NCI-H2029 treated with DMSO at 0.1 percent for 48 hours (cell line): ENCODE measurements at places on chromosomes 4 and X.
A peak's percentile ranks its signal among the peaks of the same experiment; 100 is the strongest.

- no peak for DNase-seq
Measured at GRCh38 chrX:30572004-30572403, 5.6 kb downstream of the TASL start.

- no peak for DNase-seq
Measured at GRCh38 chrX:11580789-11581188, 84.9 kb downstream of the ARHGAP6 start.

DNA sequence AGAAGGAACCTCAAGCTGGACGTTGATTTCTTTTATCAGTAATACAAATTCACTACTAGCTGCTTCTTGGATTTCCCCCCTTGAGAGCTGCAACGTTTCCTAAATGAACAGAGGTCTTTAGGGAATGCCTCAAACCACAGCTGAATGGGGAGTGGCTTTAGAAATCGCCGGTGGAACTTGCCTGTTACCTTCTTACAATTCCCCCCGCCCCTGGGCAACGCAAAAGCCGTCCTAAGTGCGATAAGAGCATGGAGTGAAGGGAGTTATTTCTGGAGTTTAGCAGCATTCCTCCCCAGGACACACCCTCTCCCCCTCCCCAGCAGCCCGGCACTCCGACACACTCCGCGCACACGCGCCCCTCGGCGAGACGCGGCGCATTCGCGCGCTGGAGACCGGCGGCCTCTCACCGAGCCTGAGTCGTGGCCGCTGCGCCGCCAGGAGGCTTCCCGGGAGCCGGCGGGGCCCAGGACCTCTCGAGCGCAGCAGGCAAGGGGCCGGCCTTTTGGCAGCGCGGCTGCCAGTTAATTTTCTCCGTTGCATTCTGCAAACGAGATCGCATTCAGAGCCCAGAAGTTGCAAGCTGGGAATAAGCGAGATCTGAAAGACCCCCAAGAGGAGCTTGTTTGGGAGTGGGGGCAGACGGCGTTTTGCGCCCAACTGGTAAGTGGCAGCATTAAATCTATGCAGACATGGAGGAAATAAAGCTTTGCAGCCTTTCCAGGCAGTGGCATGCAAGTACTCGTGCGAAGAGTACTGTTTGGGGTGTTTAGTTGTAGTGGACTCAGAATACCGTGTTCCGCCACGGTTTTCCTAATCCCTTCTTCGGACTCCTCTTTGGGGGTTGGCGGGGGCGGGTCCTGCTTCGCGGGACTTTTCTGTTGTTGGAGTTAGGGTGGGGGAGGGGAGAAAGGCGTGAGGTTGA, 134.7 kb downstream of the PALLD start:
- DNase-seq, result no peak

DNA sequence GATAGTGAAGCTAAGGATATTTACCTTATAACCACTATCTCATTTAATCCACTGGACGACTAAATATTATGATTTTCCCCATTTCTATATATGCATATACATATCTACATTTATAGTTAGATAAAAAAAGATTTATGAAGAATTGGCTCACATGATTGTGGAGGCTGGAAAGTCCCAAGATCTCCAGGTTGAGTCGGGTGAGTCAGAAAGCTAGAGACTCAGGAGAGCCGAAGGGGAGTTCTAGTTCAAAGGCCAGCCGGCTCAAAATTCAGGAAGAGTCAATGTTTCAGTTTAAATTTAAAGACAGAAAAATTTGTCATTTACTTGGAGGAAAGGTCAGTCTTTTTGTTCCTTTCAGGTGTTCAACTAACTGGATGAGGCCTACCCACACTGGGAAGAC, 158.2 kb upstream of the CPEB2 start:
- DNase-seq, result no peak

- DNase-seq, result no peak
Measured at GRCh38 chr4:137116144-137116543, 416.1 kb downstream of the PCDH18 start.

DNA sequence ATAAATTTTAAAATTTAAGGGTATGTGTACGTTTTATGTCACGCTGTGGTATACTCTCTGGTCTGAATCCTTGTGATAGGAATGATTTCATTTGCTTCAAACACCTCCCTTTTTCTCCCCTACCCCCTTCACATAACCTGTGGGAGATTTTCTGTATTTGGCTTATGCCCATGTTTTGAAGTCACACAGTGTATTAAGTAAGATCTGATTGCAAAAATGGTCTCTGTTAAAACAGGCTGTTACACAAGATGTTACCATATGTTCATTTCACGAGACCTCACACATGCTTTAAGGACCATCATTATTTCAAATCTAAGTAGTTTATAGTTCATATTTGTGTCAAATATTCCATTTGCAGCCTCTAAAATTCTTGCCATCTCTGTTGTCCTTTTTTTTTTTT, 63.5 kb downstream of the TMEM131L start:
- DNase-seq, result no peak

DNA sequence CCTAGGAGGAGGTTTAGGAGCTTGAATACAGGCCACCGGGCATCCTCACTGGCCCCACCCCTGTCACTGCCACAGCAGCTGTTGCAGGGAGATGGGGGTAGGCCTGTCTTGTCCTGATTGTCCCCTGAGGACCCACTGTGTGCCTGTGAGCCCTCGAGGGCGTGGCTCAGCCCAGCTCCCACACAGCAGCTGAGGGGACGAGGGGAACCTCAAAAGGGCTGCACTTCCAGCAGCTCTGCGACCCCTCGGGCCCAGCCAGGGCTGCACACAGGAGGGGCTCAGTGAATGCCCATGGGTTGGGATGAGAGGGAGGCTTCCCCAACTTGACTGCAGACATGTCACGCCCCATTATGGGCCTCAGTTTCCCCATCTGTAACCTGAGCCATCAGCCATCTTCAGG, 225.9 kb downstream of the AFAP1 start:
- DNase-seq, result no peak

DNA sequence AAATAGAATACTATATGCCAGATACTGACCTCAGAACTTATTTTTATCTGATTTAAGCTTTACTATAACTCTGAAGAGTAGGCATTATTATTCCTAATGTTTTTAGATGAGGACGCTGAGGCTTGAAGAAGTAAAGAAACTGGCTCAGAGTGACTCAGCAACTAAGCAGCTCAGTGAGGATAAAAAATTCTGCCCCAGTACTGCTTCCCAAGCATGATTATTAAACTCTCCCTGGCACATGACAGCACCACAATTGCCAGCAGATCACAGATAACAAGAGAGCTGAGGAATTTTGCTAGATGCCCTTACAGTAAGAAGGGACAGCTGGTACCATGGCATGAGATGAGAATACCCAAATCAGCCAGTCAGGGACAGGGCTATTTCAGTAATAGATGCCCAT, 219.4 kb downstream of the NKX6-1 start:
- no peak for DNase-seq

GRCh38 chr4:125838924-125839323, 524.2 kb downstream of the FAT4 start:
- no peak for DNase-seq

- no peak for DNase-seq
Measured at GRCh38 chr4:66575008-66575696, 904.9 kb upstream of the EPHA5 start.

DNA sequence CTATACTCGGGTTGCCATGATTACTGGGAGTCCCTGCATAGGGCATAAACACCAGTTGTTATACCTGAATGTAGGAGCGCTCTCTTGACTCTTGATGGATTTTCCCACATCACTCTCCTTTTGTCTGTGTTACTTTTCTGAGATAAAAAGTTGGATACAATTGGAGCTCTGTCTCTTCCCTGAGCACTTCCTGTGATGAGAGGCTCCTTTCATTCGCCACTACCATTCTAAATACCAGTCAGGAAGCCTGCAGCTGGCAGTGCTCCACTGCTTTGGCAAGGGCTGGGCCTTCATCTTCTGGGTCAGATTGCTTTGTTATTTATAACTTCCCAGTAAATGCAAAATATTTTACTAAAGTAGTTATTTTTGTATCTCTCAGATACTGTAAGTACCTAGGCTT, 13.9 kb downstream of the TCEANC start:
- no peak for DNase-seq

GRCh38 chr4:122635205-122635604, 14.3 kb upstream of the IL21 start:
- DNase-seq, result no peak

DNA sequence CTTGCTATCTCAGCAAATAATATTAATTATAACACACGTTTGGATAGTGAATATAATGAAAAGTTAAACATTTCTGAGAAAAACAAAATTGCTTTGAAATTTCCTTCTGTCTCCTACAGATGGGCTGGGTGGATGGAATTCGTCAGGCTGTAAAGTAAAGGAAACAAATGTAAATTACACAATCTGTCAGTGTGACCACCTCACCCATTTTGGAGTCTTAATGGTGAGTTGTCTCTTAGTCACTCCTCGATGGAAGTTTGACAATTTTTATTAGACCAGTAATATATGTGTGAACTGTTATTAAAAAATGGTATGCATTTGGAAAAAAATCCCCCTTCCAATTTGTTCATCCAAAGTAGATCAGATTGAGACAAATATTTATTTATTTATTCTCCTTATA, 92.5 kb upstream of the BRS3 start:
- no peak for DNase-seq

- DNase-seq, result no peak
Measured at GRCh38 chr4:478373-478772, 20.6 kb downstream of the ZNF721 start.

DNA sequence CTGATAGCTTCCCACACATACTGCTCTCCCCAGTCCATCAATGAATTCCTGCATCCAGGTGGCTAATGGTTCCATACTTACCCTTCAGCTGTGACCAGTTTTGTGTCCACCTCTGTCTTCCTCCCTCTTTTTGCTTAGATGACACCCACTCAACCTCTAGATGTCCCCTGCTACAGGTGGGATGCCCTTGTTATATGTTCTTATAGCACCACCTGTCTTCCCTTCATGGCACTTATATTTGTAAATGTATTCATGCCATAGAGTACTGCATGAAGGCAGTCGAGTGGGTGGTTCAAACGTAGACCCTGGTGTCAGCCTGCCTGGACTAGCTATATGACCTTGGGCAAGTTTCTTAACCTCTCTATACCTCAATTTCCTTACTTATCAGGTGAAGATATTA, 6.5 kb upstream of the USP46 start:
- DNase-seq, result no peak

- DNase-seq, result peak; percentile 91
Measured at GRCh38 chr4:40840985-40841571, 91.3 kb downstream of the NSUN7 start.

DNA sequence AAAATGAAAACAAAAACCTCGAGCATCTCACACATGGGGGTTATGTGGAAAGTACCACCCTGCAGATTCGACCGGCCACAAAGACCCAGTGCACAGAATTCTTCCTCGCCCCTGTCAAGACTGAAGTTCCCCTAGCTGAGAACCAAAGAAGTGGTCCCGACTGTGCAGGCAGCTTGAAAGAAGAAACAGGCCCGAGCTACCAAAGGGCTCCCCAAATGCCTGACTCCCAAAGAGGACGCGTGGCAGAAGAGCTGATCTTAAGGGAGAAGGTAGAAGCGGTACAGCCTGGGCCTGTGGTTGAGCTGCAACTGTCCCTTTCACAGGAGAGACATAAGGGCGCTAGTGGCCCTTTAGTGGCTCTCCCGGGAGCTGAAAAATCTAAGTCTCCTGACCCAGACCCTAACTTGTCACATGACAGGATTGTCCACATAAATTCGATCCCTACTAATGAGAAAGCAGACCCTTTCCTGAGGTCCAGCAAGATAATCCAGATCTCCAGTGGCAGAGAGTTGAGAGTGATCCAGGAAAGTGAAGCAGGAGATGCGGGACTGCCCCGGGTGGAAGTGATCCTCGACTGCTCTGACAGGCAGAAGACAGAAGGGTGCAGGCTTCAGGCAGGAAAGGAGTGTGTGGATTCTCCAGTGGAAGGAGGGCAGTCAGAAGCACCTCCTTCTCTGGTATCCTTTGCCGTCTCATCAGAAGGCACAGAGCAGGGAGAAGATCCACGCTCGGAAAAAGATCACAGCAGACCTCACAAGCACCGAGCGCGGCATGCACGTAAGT, 108.8 kb upstream of the MYOZ2 start:
- no peak for DNase-seq

DNA sequence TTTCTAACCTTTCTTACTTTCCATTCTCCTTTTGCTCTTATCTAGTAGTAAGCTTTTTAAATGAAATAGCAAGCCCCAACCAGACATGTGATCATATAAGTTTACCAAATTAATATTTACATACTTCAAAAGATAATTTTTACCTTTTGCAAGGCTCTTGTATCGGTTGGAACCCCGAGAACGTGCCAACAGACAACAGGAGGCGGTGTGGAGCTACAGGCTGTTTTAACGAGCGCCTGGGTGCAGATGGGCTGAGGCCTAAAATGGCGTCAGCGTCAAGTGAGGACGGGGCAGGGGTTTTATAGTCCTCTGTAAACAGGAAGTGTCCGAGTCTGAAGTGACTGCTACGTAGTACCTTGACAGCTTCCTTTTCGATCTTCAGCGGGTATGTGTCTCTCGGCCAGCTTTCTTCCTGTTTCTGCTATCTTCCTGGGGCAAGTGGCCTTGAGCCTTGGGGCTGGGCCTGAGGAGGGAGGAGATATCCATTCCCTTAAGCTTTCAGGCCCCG, 342.7 kb downstream of the GALNTL6 start:
- no peak for DNase-seq

DNA sequence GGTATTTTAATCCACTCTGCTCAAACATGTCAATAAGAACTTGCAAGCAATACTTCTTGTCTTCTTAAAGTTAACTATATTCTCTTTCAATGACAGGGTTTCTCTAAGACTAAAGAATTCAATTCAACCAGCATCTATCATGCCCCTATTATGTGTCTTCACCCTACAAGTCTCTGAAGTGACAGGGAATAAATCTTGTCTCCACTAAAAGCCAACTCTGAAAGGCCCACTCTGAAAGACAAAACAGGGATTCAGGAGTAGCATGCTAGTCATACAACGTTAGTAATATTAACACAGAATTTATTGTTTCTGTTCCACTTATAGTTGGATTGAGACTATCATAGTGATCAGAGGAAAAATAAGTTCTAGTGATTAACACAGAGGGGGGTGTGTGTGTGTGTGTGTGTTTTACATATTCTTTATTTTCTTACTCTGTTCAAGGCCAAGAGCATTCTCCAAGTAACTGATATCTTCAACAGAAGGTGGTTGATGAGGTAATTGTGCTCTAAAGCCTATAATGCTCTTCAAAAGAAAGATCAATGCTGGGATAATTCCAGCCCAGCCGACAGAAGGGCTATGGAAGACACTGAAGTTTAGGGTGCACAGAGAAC, 122.4 kb upstream of the DCLK2 start:
- DNase-seq, result no peak

- no peak for DNase-seq
Measured at GRCh38 chrX:45505214-45505613, 304.5 kb upstream of the DIPK2B start.

GRCh38 chr4:97646997-97647396, 496.3 kb downstream of the STPG2 start:
- DNase-seq, result no peak

GRCh38 chr4:83358410-83358809, 23.8 kb upstream of the HPSE start:
- no peak for DNase-seq

- DNase-seq, result peak; percentile 13
Measured at GRCh38 chr4:47668810-47669408, 169.0 kb downstream of the CORIN start.
